ENCODE measurements at places on chromosomes 6 and 20.

DNA sequence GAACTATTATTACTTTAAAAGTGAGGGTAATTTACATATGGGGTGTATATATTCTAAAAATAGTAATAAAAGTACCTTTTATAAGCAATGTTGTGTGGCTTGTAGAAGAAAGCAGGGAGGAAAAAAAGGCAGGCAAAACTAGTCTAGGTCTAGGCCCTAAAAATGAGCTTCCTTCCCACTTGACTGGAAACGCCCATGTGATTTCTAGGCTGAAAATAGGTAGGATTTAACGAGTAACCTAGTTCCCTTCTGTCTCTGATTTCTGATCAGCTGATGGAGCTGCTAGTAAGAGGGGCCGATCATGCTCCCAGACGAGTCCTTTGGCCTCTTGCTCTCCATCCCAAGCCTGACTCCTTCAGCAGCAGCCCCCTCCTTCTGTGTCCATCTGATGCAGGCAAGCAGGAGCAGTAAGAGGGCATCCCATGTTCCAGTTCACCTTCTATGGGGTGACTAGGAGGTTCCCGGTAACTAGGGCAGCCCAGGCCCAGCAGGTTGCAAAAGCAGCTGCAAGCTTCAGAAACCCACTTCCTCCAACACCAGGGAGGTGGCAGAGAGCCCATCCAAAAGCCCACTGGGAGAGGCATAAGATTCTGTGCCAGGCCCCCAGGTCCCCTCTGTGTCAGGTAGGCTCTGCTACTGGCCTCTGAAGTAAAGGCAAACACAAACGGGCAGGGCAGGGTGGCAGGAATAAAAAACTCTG, 24.4 kb downstream of the TBC1D20 start:
- no peak for DNase-seq

GRCh38 chr20:37386505-37387251, 40.7 kb downstream of the SRC start:
- no peak for DNase-seq

GRCh38 chr20:23565503-23566045, 2.7 kb downstream of the CST9L start:
- DNase-seq, result no peak

GRCh38 chr20:23032056-23032749, 2.9 kb upstream of the SSTR4 start:
- DNase-seq, result no peak
